ENCODE measurements at places on chromosomes 16 and 17.

DNA sequence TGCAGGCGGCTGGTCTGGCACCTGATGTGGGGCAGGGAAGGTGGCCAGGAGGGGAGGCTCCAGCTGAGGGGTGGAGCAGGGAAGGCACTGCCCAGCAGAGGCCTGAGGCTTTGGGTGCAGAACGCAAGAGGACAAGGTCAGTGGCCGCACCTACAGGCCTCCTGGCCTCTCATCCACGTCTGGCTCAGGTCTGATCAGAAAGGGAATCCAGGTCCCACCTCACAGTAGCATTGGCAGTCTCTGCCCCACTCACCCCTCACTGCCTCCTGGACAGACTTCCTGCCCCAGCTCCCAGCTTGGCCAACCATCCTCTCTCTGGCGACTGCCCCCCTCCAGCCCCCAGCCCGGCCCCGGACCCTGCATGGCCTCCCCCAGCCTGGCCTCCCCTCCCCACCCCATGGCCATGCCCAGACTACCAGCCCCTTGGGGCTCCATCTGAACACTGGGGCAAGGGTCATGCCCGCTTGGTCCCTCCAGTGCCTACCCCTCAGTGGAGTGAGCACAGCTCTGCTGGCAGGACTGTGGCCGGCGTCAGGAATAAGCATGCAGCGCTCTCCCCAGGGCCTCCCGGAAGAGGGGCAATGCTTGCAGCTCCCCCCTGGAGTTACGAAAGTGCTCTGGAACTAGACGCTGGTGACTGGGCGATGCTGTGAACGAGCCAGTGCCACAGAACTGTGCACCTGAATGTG lies 4.6 kb downstream of the UTS2R start:
- DNase-seq = no peak

DNA sequence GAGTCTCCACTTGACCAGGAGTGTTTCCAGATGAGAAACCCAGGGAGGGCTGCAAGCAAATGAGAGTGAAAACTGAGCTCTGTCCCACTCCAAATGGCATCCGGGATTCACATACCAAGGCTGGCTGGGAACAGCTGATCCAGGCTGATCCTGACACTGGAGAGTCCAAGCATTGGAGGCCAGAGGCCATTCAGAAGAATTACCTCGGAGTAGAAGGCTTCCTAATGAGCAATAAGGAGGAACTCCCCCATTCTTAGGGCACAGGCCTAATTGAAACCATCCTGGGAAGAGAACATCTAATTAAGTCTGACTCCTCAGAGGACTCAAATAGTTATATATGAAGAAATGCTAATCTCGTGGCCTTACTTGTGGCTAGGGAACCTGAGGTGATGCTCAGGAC lies 142.8 kb downstream of the PRKCA start:
- no peak for DNase-seq

DNA sequence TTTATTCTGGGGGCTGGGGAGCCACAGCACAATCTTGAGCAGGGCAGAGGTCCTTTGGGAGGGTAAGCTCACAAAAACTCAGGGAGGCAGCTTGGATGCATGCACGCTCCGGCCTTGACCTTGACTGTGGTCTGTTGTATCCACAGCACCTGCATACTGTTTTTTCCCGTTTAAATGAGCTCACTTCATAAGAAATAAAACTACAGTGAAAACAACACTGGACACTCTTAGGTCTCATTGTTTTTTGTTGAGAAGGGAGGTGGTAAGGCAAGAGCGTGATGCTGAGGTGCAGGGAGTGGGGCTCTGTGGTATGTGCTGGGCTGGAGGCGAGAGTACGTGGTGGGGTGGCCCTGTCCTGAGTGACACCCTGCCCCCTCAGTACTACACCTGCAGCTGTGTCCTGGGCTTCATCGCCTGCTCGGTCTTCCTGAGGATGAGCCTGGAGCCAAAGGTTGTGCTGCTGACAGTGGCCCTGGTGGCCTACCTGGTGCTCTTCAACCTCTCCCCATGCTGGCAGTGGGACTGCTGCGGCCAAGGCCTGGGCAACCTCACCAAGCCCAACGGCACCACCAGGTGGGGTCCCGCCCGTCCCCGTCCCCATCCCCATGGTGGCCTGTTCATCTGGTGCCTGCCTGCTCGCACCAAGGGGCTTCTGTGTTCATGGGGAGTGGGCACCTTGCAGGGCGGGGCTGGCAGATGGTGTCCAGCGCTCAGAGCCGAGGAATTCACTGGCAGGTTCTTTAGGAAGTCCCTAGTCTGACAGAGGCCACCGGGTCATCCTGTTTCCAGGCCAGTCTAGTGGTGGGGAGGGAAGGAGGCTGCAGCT lies 44.2 kb downstream of the ADCY7 start:
- no peak for DNase-seq

DNA sequence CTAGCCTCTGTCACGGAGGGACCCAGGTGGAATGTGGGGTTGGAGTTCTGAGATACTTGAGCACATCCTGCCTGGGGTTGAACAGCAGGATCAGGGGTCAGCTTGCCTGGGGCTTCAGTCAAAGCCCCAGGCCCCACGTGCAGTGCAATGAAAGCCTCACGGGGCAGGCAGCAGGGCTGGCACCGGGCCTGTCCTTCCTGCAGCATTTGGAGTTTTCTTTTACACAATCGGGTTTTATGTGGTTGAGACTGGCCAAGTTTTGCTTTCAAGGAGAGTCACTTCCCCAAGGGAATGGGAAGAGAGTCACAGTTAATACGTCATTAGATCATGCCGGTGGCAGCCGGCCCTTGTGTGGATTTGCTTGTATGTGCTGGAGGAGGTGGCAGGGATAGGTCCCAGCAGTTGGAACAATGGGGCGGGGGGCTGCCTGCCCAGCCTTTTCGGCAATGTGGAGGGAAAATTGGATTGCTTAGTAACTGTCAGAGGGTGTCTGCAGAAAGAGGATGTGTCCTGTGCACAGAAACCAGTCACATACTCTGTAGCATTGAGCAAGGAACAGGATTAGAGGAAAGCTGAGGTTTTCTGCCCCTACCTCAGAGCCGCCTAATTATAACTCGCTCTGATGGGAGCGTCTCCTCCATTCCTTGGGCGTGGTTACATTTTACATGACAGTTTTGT lies 4.5 kb downstream of the RMI2 start:
- no peak for DNase-seq

- DNase-seq = no peak
Observed at GRCh38 chr16:83968306-83968851, 335 bp downstream of the NECAB2 start.

Measured in lung microvascular endothelial cell (primary cell).